SW 1271 (cell line): ENCODE measurements at places on chromosomes 3 and 15.

- DNase-seq, result no peak
Measured at GRCh38 chr3:76669322-76669721, 370.6 kb upstream of the ROBO2 start.

DNA sequence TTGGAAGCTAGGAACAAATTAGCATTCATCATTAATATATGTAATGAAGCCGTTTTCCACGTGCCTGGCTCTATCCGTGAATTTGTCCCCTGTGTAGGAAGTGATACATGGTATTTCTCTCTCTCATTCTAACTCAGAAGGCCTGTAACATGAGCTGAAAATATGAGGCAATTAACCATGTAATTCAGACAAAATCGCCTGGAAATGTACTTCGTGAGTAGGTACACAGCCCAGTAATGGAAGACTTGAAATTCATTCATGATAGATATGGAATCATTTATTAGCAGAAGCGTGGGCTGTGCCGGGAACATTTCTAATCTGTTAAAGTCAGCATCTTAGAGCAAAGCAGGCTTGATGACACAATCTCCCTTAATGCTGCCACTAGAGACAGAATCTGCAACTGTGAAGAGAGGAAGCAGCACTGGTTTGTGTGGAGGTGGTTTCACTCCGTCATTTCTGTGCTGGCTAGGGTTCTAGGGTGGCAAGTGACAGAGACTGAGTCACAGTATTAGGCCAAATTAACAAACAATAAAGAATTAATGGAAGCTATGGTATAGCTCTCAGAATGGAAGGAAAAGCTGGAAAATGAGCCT, 225.0 kb upstream of the PROK2 start:
- DNase-seq, result no peak

- DNase-seq, result no peak
Measured at GRCh38 chr3:16423298-16423697, 90.2 kb downstream of the RFTN1 start.

- DNase-seq, result no peak
Measured at GRCh38 chr3:71492974-71493771, 90.4 kb downstream of the FOXP1 start.
